Fibroblast of skin of left biceps (primary cell): ENCODE measurements at places on chromosomes 3 and 15.

DNA sequence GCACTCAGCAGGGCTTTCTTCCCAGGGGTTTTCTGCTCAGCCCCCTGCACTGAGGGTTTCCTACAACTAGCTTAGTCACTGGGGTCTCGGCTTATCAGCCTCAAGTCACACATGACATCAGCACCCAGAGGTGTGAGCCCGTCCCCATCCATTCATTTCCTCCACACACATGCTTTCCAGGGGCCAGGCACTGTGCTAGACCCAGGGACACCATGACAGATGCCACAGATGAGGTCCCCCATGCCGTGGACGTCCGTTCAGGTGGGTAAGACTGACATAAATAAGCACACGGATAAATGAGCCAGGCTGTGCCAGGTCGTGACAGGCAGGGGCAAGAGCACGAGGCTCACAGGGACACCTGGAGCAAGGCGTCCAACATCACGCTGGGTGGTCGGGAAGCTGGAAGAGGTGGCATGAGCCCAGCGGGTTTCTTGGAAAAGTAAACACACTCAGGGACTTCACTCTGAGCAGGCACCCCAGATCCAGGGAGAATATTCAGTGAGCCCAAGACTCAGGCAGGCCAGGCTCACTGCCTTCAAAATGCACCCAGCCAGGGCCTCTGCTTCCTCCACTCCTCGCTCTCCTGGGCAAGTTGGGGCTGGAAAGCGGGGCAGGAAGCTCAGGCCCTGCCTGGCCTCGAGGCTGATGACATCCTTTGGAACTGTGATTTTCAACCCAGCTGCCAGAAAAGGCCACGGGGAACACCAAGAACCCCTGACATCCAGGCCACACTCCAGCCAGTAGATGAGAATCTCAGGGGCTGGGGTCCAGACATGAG lies 139.3 kb downstream of the CHSY1 start:
- no peak for DNase-seq

- no peak for DNase-seq
Measured at GRCh38 chr3:111858642-111859041, 423 bp upstream of the PHLDB2 start.

GRCh38 chr15:63255489-63255990 lies 21.9 kb upstream of the APH1B start:
- no peak for DNase-seq

- DNase-seq = no peak
Measured at GRCh38 chr15:44836094-44836493, 99.8 kb downstream of the TRIM69 start.

GRCh38 chr3:117398141-117398899 lies 688.7 kb downstream of the TUSC7 start:
- no peak for DNase-seq

GRCh38 chr15:56967336-56967735 lies 48.9 kb downstream of the TCF12 start:
- DNase-seq = no peak

GRCh38 chr3:33456756-33457155 lies 16.6 kb upstream of the UBP1 start:
- DNase-seq = no peak

DNA sequence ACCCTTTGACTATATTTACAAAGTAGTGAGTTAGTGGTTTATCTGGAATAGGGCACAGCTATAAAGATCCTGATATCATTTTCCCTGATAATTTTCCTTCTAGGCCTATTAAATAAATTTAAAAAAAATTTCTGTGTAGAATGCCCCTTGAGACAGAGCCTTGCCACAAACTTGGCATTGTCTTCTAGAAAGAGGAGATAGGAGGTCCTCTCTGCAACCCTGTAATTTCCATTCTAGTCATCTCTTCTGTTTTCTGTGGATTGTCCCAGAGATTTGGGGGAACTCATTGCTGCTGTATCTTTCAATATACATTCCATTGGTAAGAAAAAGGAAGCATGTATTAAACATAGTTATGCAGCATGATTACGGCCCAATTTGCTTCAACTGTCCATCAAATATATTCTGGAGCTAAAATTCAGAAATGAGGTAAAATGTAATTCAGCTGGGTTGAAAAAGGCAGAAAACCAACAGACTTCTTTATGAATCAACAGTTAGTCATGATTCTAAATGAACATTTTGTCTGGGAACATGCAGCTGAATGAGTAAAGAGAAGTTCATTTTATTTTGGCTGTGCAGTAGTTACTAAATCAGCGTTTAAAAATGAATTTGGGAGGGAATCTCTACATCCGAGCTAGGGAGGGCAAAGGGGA lies 401.1 kb downstream of the NAALADL2 start:
- peak; percentile 47 for DNase-seq

DNA sequence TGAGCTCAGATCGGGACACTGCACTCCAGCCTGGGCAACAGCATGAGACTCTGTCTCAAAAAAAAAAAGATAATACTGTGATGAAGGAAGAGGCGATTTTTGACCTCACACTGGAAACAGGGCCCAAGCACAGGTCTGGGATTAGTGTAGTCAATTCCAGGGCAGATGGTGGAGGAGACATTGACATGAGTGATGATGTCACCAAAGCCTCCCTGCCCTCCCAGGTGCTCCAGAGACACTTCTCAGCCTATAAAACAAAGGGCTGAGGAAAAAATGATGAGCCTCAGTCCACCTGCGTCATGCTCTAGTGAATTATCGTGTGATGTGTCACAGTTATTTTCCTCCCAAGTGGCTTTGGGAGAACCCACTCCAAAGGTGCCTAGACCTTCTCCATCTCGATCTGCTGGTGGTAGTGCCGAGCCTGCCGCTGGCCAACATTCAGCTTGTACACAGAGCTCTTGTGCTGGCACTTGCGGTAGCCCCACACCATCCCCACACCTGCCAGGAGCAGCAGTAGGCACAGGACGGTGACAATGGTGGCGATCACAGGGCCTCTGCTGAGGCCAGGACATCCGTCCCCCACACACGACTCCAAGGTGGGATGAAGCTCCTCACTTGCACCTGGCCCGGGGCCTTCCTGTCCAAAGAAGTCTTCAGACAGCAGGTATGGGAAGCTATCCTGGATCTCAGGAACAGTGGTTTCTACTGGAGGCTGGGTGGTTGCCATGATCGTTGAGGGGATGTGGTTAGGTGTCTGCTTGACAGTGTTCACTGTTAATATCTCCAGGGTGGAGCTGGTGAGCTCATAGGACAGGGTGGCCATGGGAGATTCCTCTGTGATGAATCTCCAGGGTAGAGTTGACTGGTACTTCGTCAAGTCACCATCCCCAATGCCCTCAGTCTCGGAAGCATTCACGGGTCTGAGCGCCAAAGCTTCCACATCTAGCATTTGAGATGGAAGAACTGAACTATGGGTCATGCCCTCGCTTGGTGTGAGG lies 38.8 kb downstream of the CRTAP start:
- no peak for DNase-seq

DNA sequence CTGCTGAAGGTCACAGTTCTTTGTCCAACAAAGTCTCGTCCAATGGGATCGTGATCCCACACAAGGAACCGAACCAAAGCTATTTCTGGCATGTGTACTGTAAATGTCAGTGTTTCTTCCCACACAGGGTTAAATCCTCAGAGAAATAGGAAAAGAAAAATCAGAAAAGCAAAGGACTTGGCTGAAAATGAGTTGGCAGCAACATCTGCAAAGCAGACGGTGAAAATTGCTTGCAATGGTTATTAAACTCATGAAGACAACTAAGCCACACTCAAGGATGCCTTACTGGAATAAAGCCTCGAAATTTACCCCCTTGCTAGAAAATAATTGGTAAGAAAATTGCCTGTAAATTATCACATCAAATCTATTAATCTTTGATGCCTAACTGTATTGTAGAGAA lies 195.2 kb upstream of the STRIT1 start:
- DNase-seq = no peak

- no peak for DNase-seq
Measured at GRCh38 chr3:10845001-10845761, 29.2 kb downstream of the SLC6A11 start.

DNA sequence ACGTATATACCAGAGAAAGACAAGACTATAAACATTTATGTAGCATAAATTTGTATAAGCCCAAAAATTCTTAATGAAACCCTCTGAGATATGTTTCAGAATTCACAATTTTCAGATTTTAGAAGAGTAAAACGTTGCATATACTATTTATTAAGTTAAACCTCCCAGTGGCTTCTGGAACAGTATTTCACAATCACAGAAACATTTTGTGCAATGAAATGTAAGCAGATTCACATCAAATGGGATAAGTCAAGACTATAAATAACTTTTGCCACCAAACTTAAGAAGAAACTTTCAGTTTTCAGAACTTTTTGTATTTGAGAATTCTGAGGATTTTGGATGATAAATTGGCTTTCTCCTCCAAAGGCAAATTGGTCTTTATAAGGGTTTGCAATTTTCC lies 9.2 kb downstream of the SLTM start:
- DNase-seq = no peak

DNA sequence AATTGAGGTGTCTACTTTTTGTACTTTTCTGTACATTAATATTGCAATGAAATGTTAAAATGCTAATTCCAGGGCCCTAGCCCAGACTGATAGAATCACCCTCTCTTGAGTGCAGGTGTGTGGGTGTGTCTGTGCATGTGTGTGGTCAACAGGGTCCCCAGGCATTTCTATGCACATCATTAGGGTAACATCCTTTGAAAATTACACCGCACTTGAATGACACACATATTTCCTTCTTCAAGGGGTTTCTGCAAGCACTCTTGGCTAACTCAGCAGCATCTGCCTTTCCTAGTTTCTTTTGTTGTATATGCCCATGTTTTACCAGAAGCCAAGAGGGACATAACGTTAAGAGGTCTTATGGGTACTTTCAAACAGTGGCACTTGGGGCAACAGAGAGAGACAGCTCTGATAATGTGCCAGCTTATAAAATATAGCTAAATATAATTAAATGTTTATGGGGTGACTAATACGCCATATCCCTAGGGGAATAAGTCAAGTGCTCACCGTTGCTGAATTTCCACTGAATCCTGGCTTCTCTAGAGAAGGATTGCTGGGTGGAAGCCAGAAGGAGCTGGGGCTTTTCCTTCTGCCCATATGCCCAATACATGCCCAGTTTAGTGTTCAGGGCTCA lies 54.5 kb upstream of the LRIG1 start:
- no peak for DNase-seq

- DNase-seq = no peak
Measured at GRCh38 chr3:4198491-4198890, 104.7 kb upstream of the SETMAR start.

DNA sequence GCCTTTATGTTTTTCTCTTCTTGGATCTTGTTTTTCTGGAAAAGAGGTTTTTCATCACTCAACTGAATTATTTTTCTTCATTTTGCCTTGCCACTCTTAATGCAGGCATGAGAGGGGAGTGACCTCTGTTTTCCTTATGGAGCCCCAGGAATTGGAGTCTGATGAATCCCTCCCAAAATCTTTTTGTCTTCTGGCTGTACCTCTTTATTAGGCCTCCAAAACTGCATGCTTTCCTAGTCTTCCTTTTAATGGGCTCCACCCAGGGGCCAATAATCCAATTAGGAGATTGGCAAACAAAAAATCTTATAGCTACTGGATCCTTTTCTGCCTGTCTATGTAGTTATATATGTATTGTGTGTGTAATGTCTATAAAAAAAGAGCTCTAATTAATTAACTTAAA lies 192.4 kb upstream of the PEX5L start:
- DNase-seq = no peak

- DNase-seq = peak; percentile 27
Measured at GRCh38 chr3:178003756-178004155, 532.5 kb upstream of the KCNMB2 start.

DNA sequence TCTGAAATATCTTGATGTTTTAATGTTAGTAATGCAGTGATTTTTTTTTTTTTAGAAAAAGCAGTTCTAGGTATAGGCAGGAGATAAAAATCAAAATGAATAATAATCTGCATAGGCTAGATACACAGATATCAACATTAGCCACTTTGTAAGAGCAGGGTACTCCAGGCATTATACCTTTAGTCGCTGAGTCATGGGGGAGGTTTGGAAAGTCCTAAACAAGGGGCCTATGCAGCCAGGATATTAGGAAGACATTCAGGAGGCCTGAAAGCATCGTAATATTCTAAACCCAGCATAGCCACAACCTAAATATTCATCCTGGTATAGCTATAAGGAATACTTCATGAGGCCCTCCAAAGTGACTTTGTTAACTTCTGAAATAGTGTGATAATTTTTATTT lies 258.1 kb upstream of the NECTIN3 start:
- DNase-seq = no peak

GRCh38 chr3:109743981-109744380 lies 406.6 kb upstream of the DPPA4 start:
- DNase-seq = no peak

- no peak for DNase-seq
Measured at GRCh38 chr3:16216373-16216935, 42.0 kb downstream of the GALNT15 start.

DNA sequence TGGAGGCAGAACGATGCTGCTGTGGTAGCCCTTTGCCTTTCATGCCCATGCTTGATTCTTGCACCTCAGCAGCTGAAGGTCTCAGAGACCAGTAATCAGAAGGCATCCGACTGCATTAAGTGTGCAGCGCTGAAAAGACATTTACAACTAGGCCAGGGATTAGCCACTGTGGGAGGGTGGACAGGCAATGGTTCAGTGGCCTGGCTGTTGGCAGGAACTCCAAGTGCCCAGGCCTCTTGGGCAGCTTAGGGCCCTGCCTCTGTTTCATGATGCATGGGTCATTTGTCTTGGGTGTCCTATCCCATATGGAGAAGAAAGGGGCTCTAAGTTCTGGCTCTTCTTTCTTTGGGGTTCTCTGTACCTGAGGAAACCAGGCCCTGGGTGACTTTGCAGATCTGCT lies 11.4 kb downstream of the TMED3 start:
- no peak for DNase-seq

DNA sequence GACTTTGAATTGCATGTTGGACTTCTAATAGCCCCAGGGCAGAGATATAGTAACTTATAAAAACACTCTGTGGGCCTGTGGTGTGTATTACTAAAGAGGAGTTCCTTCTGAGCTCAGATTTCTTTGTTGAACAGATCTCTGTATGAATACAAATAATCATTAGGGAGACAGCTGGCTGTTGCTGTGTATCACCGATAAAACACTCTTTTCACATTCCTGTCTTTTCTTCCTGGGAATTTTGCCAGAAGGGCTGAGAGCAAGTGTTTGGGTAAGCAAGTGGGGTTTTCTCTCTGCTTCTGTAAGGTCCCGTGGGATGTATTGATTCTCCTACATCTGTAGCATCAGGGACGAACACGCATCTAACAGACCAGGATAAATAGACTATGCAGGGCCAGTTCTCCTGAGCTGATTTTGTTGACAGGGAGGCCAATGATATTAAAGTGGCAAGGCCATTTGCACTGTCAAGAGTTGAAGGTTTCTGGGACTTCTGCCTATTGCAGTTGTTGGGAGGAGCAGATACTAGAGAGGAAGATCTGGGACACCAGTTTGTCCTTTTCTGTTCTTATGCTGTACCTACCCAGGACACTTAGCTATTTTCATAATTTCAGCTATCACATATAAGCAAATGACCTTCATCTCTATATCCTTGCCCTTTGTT lies 225.9 kb upstream of the CD96 start:
- peak; percentile 75 for DNase-seq

DNA sequence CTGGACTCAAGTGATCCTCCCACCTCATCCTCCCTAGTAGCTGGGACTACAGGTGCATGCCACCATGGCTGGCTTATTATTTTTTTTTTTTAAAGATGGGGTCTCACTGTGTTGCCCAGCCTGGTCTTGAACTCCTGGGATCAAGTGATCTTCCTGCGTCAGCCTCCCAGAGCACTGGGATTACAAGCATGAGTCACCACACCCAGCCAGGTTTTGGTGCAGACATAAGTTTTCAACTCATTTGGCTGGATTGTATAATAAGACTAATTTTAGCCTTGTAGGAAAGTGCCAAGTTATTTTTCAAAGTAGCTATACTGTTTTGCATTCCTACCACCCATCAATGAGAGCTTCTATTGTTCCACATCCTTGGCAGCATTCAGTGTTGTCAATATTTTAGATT lies 32.1 kb downstream of the BUB1B start:
- DNase-seq = peak; percentile 8
